ENCODE measurements at places on chromosomes 11 and 22.

DNA sequence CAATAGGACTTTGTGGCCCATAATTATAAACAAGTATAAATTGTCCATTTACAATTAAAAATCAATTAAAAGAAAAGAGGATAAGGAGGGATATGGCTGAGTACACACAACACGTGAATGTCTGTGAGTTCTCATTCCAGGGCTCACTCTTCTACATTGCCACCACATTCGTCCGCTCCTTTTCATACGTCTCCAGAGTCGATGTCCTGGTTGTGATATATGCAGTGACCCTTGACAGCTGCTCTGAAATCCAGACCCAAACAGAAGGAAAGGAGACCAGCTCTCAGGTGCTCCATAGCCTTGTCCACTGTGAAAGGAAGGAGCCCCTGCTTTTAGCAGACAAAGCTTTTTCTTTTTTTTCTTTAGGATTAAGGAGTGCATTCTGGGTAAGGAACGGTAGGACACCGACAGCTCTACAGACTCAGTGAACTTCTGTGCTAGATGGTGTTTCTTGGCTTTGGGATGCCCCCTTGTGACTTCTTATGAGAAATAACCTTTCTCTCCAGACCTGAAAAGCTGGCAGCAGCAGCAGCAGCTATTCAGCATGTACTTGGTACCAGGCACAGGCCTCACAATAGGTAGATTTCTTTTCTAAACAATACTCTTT is 19.7 kb upstream of the DNAJB13 start:
- DNase-seq = peak; percentile 87

- no peak for DNase-seq
Observed at GRCh38 chr22:17418890-17419324, 49.6 kb downstream of the CECR2 start.

DNA sequence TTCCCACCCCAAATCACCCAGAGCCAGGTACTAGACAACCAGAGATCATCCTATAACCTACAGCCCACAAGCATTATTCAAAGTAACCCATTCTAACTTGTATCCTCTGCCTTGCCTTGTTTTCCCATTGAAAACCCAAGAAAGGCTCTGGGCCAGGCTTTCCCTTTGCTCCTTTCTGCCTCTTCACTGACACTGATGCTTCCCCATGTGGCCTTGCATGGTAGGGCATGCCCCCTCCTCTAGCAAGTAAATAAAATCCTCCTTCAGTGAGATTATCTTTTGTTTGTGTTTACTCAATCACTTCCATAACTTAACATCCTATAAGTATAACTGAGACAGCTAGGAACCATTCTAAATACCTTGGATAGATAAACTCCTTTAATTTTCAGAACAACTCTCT is 65.6 kb upstream of the FAR1 start:
- no peak for DNase-seq

DNA sequence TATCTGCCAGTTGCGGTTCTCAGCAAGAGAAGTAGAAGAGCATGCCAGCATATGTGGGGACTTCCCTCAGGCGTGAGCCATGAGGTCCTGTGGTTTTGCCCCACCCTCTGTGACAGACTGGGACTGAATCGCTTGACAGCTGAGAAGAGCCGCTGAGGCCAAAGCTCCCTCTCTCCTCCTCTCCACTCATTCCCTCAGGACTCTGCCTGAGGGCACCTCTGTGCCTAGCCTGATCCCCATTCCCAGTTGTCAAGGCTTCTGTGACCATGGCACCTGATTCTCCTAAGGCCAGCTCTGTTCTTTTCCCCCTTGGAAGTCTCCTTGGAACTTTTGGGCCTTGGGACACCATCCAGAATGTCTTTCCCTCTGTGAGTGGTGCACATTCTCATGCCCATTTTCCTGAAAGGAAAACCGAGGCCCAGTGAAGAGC is 27.0 kb downstream of the ART5 start:
- no peak for DNase-seq

DNA sequence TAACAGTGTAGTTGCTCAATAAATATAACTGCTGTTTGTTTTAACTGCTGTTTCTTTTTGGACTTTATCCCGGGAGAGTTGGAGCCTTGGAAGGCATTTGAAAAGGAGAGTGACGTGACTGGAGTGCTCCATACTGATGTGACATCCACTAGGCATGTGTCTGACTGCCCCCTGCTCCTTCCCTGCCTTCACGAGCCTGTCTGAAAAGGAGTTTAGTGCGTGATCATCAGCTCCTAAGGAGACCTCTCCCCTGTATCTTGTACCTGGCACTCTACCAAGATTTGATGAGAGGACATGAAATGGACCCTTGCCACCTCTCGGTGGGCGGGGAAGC is 22.9 kb downstream of the ZBTB16 start:
- DNase-seq = no peak

DNA sequence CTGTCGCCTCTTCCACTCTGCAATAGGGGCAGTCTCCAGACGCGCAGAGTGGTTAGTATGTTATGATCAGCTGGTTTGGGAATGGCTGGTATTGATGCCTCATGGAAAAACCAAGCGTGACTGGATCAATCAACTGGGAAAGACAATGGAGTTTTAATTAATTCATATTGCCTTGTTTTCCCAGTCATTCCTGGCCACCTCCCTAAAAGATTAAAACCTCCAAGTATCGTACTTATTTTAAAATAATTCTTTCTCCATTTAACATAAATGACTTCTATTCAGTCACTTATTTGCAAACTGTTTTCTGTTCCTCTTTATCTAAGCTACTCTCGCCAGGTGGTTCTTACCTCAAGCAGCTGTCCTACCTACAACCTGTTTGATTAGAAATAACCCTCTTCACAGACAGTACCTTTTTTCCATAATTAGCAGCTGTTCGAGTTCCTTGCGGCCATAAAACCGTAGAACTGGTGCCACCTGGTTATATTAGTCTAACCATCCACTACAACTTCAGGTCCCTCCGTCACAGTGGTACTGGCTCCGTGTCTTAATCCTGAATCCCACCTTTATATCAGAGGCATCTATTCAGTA is 898 bp downstream of the ZNF215 start:
- DNase-seq = no peak

GRCh38 chr11:72812604-72812966 is 1.6 kb upstream of the ATG16L2 start:
- no peak for DNase-seq

GRCh38 chr11:92625894-92626293 is 343.6 kb upstream of the MTNR1B start:
- no peak for DNase-seq

- no peak for DNase-seq
Observed at GRCh38 chr11:107623183-107623582, 32.2 kb downstream of the ELMOD1 start.

DNA sequence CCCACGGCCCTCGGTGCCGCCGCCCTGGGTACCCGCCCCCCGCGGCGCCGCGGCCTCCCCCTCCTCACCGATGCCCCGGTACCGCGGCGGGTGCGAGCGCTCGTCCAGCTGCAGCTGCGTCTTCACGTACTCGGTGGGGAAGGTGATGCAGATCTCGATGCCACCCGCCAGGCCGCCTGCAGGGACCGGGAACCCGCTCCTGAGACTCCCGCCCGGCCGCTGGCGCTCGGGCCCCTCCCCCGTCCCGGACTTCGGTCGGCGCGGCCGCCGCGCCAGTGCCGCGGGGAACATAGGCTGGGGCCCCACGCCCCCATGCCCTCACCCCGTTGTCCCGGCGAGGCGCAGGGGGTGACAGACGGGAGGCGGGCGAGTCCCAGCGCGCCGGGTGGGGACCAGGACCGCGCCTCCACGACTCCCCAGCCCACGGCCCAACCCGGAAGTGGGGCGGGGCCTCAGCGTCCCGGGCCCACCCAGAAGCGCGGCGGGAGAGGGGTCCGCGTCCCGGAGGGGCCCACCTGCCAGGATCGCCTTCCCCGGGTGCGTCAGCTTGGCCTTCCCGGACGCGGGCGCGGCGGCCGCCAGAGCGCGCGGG is 375 bp downstream of the SLC25A1 start:
- peak; percentile 13 for DNase-seq

- DNase-seq = no peak
Observed at GRCh38 chr22:36226189-36226588, 13.1 kb downstream of the APOL2 start.

GRCh38 chr11:102319544-102319943 is 2.3 kb downstream of the BIRC3 start:
- DNase-seq = no peak
